ENCODE measurements at places on chromosomes 7 and 10. TPM values are rescaled to one million over a fixed set of nuclear protein-coding genes. Genes with fewer than 3 reads are reported as not detected.

- DNase-seq, result no peak
- H3K4me1 ChIP-seq, result no peaks in the 10 kb centered on the region
- H3K27me3 ChIP-seq, result no peaks in the 10 kb centered on the region
- H3K4me3 ChIP-seq, result no peak overlapping the region
These were observed 203.6 kb downstream of the MACC1 start for GRCh38 chr7:20013536-20013935.

Gene PTER
- 13.6 TPM for total RNA-seq

DNA sequence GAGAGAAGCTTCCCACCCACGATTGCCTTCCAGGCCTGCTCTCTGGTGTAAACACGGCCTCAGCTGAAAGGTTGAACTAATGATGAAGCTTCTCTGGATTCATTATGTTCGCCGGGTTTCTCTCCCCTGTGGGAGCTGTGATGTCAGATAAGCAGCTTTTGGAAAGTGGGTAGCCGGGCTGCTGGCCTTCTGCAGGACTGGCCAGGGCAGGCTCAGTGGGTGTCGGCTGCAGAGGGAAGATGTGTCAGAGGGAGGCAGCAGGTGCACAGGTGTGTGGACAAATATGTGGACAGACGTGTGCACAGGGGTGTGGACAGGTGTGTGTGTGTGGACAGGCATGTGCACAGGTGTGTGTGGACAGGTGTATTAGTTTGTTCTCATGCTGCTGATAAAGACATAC is 28.5 kb upstream of the PSMG3 start:
- H3K4me1 ChIP-seq, result no peaks in the 10 kb centered on the region
- no peak overlapping the region for H3K27ac ChIP-seq
- H3K27me3 ChIP-seq, result no peaks in the 10 kb centered on the region
- no peaks in the 10 kb centered on the region for H3K36me3 ChIP-seq

DNA sequence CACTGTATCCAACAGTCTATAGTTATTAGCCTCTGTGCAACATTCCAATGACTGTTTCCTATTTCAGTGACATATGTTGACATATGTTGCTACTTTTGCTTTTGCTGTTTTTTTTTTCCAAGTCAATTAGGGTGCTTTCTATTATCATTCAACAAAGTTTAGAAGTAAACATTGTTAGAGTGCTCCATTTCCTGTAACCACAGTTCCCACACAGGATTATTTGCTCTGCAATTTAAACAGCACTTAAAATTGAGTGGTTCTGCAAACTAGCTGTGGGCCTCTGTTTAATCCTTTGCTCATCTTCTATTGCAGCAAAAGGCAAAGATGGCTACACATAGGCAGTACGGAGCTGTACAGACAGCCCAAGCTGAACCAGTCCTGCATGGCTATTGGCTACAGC is 46.5 kb upstream of the PTN start:
- DNase-seq, result no peak
- H3K4me3 ChIP-seq, result no peak overlapping the region
- H3K27ac ChIP-seq, result no peak overlapping the region
- H3K36me3 ChIP-seq, result no peaks in the 10 kb centered on the region
- no peaks in the 10 kb centered on the region for H3K27me3 ChIP-seq

DNA sequence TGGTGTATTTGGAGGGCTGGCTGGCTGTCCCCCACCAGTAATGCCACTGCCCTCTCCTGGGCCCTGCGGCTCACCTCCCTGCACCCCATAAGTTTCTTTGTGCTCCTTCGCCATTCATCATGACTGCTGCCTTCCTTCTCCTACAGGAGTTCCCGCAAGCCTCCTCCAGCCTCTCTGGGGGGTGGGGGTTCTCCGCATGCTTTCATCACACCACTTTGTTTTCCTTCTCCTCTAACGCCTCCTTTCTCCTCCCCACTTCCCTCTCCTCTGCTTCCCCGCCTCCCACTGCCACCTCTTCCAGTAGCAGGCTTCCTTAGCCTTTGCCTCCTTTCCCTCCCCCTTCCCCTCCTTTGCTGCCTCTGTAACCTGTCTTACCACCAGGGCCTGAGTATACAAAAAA is 58.1 kb downstream of the PAX2 start:
- H3K36me3 ChIP-seq, result no peaks in the 10 kb centered on the region
- no peaks in the 10 kb centered on the region for H3K27me3 ChIP-seq
- H3K27ac ChIP-seq, result no peak overlapping the region
- no peak for DNase-seq
- H3K4me1 ChIP-seq, result no peaks in the 10 kb centered on the region

DNA sequence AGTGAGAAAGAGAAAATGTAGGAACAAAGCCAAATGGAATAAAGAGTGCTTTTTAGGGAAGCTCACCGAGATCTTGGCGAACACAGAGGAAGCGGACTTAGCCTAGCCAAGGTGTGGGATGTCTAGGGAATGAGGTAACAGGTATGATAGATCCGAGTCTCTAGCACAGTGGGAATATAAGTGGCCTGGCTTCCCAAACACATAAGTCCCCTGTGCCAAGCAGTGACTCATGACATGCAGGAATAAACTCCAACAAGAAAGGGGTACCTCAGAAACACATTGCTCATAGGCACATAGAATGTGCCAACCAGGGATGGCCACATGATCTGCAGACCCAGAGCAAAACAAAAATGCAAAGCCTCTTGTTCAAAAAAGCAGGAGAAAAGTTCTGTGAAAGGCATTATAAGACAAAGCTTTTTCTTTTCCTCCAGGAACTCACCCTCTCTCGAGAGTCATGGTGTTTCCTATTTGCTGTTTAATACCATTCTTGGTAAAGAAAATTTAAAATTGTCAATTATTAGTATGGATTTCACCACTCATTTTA is 542.5 kb downstream of the GATA3 start:
- no peaks in the 10 kb centered on the region for H3K4me1 ChIP-seq
- H3K27me3 ChIP-seq, result peaks cover 3% of the 10 kb centered on the region
- no peak overlapping the region for H3K27ac ChIP-seq
- no peaks in the 10 kb centered on the region for H3K36me3 ChIP-seq

DNA sequence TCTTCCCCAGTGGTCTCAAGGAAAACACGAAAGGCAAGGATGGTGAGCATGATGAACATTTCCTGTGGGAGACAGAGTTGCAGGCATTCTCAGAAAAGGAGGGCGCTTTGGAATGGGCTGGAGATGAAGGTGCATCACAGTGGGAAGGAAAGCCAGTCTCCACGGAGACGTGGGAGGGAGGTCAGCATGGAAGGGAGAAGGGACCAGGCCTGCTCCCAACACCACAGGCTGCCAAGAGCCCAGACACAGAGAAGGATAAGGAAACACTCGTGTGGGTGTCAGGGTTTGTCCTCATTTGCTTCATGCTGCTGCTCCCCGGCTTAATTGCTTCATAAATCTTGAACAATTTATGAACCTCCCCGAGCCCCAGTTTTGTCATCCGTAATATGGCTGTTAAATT is 231.5 kb upstream of the ZNF32 start:
- no peaks in the 10 kb centered on the region for H3K36me3 ChIP-seq
- H3K4me1 ChIP-seq, result no peaks in the 10 kb centered on the region
- no peak for DNase-seq
- H3K4me3 ChIP-seq, result no peak overlapping the region
- no peak overlapping the region for H3K27ac ChIP-seq

Gene TMEM196
- 0.87 TPM for total RNA-seq

GRCh38 chr10:46266306-46266985 is 20.4 kb upstream of the ANTXRL start:
- H3K27ac ChIP-seq, result no peak overlapping the region
- no peak overlapping the region for H3K4me3 ChIP-seq
- no peaks in the 10 kb centered on the region for H3K4me1 ChIP-seq

GRCh38 chr7:42756841-42757240 is 155.0 kb downstream of the C7orf25 start:
- H3K27ac ChIP-seq, result no peak overlapping the region
- no peak for DNase-seq
- no peak overlapping the region for H3K4me3 ChIP-seq
- H3K4me1 ChIP-seq, result no peaks in the 10 kb centered on the region
- H3K27me3 ChIP-seq, result no peaks in the 10 kb centered on the region
